Left lung (tissue), 14 donors: ENCODE measurements at places on chromosomes 5 and 9.

DNA sequence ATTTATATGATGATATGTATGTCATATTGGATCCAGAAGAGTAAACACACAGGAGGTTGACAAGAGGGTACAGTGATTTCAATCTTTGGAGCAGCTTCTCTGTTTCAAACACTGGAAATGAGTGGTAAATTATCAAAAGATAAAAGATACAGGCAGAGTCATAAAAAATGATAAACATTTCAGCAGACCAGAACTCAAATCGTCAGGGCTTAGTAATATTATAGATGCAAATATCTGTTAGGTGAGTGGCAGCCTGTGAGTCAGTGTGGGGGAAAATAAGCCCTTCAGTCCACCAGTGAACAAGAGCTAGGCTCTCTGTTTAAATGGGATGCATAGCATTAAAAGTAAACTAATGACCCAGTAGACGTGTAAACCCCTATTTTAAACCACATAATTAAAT, 1378.1 kb downstream of the EFNA5 start:
- no peaks in the 10 kb centered on the region for H3K27me3 ChIP-seq
- no peak overlapping the region for H3K27ac ChIP-seq
- DNase-seq: no peak

GRCh38 chr9:116589392-116590354, 97.4 kb upstream of the TRIM32 start:
- H3K36me3 ChIP-seq: no peaks in the 10 kb centered on the region
- H3K4me3 ChIP-seq: no peak overlapping the region
- H3K4me1 ChIP-seq: no peaks in the 10 kb centered on the region
- no peaks in the 10 kb centered on the region for H3K27me3 ChIP-seq

- no peaks in the 10 kb centered on the region for H3K4me1 ChIP-seq
- H3K36me3 ChIP-seq: no peaks in the 10 kb centered on the region
- no peak overlapping the region for H3K4me3 ChIP-seq
- no peak for DNase-seq
- no peak overlapping the region for H3K27ac ChIP-seq
These were observed 17.1 kb upstream of the KIF12 start for GRCh38 chr9:114116126-114116747.

DNA sequence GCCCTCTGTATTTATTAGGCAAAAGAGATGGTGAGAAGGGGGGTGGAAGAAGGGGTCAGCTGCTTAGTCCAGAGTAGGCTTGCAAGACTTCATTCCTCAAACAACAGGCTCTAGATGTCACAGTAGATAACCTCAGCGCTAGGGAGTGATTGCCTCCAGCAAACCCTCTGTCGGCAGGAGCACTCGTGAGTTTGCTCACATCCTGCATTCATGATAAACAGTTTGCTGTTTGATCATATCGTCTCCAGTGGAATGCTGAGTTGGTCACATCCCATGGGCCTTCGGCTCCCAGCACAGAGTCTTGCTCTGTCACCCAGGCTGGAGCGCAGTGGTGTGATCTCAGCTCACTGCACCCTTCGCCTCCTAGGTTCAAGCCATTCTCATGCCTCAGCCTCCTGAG, 3.6 kb downstream of the TTC23L start:
- H3K4me1 ChIP-seq: no peaks in the 10 kb centered on the region
- no peaks in the 10 kb centered on the region for H3K27me3 ChIP-seq
- no peak for DNase-seq
- H3K36me3 ChIP-seq: no peaks in the 10 kb centered on the region
- no peak overlapping the region for H3K4me3 ChIP-seq
- H3K27ac ChIP-seq: no peak overlapping the region

DNA sequence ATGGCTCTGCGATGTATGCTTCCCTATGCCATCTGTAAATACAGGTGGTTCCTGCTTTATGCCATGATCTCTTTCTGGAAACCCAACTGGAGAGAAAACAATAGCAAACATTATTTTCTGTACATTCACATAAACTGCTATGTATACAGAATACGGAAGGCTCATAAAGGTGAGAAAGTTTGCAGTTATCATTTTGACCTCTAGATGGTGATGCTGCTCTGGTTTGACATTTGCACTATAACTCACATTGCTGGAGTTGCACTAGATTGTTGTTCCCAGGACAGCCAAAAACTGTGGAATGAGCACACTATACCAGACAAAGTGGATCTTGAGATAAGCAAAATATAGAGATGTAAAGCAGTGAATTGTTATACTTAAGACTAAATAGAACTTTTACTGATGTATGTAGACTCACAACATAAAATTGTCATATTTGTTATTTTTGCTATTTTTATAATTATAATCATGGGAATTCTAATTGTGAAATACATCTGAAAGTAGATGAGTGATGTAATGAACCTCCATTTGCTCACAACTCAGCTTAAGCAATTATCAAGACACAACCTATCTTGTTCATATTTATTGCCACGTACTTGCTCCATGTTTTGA, 246.5 kb downstream of the PTPRD start:
- no peak overlapping the region for H3K4me3 ChIP-seq
- peak; percentile 37 for DNase-seq
- no peaks in the 10 kb centered on the region for H3K27me3 ChIP-seq
- no peak overlapping the region for H3K27ac ChIP-seq

- no peaks in the 10 kb centered on the region for H3K27me3 ChIP-seq
- H3K4me3 ChIP-seq: no peak overlapping the region
- no peaks in the 10 kb centered on the region for H3K36me3 ChIP-seq
- DNase-seq: no peak
- no peak overlapping the region for H3K27ac ChIP-seq
These were observed 387.9 kb downstream of the DEPDC1B start for GRCh38 chr5:60312098-60312497.

DNA sequence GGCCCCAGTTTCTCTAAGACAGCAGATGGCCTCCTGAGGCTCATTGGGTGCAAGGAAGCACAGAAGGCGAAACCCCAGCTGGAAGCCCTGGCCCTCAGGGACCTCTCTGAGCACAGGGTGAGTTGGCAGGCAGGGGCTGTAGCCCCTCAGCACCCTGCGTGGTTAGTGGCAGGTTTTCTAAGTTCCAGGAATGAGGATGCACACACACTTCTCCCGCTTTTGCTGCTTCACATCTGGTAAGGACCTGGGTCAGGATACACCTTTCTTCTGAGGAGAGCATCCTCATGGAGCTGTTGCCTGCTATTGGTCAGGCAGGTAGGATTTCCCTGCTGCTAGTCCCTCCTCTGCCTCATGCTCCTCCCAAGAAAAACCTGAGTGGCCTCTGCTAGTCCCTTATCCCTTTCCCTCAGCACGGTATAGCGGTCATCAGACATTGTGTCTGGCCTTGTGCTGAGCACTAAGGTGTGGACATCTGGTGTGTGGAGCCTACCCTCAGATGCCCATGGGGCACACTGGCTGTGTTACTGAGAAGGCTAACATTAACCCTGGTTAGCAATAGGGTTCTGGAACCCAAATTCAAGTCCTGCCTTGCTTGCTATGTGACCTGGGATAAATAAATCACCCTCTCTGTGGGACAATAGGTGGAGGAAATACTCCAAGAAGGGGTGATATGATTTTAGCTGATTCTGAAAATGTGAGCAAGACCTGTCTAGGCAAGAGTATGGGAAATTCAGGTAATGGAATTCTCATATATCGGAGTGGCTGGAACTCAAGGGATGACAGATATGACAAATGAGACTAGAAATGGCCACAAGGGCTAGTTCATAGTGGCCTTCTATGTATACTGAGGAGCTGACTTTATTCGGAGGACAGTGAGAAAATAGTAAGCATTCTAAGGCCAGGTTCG, 1.6 kb downstream of the SLC22A4 start:
- no peak for DNase-seq
- no peaks in the 10 kb centered on the region for H3K36me3 ChIP-seq
- no peaks in the 10 kb centered on the region for H3K27me3 ChIP-seq
- H3K4me3 ChIP-seq: peak overlapping the region; percentile 78
- peaks cover 57% of the 10 kb centered on the region for H3K4me1 ChIP-seq

- H3K27me3 ChIP-seq: no peaks in the 10 kb centered on the region
- H3K27ac ChIP-seq: peak within 1 kb of the TSS; percentile 87
- peak within 1 kb of the TSS; percentile 68 for H3K4me3 ChIP-seq
- H3K4me1 ChIP-seq: peaks cover 19% of the 10 kb centered on the region
- H3K36me3 ChIP-seq: no peaks in the 10 kb centered on the region
- DNase-seq: no peak
These were observed at the start of gene TPM2 for GRCh38 chr9:35689542-35690293. Gene TPM2 (minus strand): TSS chr9:35689925. CDS start chr9:35689817, 108 bp downstream.

DNA sequence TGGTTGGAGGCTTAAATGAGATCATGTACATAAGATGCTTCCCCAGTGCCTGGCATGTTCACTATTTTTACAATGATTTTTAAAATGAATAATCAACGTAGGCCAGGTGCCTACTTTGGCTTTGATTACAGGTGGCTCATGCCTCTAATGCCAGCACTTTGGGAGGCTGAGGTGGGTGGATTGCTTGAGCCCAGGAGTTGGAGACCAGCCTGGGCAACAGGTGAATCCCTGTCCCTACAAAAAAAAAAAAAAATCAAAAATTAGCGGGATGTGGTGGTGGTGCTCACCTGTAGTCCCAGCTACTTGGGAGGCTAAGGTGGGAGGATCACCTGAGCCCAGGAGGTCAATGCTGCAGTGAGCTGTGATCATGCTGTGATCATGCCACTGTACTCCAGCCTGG, 9.2 kb downstream of the PCDH12 start:
- no peak for DNase-seq
- no peaks in the 10 kb centered on the region for H3K36me3 ChIP-seq
- H3K4me3 ChIP-seq: no peak overlapping the region
- H3K4me1 ChIP-seq: peaks cover 11% of the 10 kb centered on the region

GRCh38 chr9:3809724-3810123, 283.9 kb upstream of the RFX3 start:
- no peak for DNase-seq
- no peaks in the 10 kb centered on the region for H3K4me1 ChIP-seq
- H3K27me3 ChIP-seq: no peaks in the 10 kb centered on the region
- no peak overlapping the region for H3K27ac ChIP-seq
- no peaks in the 10 kb centered on the region for H3K36me3 ChIP-seq
- no peak overlapping the region for H3K4me3 ChIP-seq

- H3K4me1 ChIP-seq: no peaks in the 10 kb centered on the region
- H3K4me3 ChIP-seq: no peak overlapping the region
- DNase-seq: no peak
- no peak overlapping the region for H3K27ac ChIP-seq
These were observed 9.5 kb downstream of the ISL1 start for GRCh38 chr5:51392689-51393199.

GRCh38 chr5:80703747-80704146, 49.0 kb upstream of the DHFR start:
- no peak overlapping the region for H3K27ac ChIP-seq
- H3K36me3 ChIP-seq: no peaks in the 10 kb centered on the region
- H3K4me1 ChIP-seq: no peaks in the 10 kb centered on the region
- H3K27me3 ChIP-seq: no peaks in the 10 kb centered on the region
- H3K4me3 ChIP-seq: no peak overlapping the region

- H3K36me3 ChIP-seq: no peaks in the 10 kb centered on the region
- H3K4me3 ChIP-seq: no peak overlapping the region
- no peaks in the 10 kb centered on the region for H3K4me1 ChIP-seq
- no peak overlapping the region for H3K27ac ChIP-seq
- H3K27me3 ChIP-seq: no peaks in the 10 kb centered on the region
These were observed 22.4 kb upstream of the SLC6A3 start for GRCh38 chr5:1467341-1468246.

GRCh38 chr9:109830545-109830944, 50.5 kb downstream of the PALM2AKAP2 start:
- DNase-seq: no peak
- no peaks in the 10 kb centered on the region for H3K4me1 ChIP-seq
- no peak overlapping the region for H3K27ac ChIP-seq
- H3K27me3 ChIP-seq: no peaks in the 10 kb centered on the region
- no peaks in the 10 kb centered on the region for H3K36me3 ChIP-seq
- H3K4me3 ChIP-seq: no peak overlapping the region

- no peak overlapping the region for H3K27ac ChIP-seq
- no peak overlapping the region for H3K4me3 ChIP-seq
- H3K36me3 ChIP-seq: no peaks in the 10 kb centered on the region
- no peaks in the 10 kb centered on the region for H3K4me1 ChIP-seq
- DNase-seq: no peak
These were observed 344.1 kb downstream of the PLK2 start for GRCh38 chr5:58115811-58116210.

DNA sequence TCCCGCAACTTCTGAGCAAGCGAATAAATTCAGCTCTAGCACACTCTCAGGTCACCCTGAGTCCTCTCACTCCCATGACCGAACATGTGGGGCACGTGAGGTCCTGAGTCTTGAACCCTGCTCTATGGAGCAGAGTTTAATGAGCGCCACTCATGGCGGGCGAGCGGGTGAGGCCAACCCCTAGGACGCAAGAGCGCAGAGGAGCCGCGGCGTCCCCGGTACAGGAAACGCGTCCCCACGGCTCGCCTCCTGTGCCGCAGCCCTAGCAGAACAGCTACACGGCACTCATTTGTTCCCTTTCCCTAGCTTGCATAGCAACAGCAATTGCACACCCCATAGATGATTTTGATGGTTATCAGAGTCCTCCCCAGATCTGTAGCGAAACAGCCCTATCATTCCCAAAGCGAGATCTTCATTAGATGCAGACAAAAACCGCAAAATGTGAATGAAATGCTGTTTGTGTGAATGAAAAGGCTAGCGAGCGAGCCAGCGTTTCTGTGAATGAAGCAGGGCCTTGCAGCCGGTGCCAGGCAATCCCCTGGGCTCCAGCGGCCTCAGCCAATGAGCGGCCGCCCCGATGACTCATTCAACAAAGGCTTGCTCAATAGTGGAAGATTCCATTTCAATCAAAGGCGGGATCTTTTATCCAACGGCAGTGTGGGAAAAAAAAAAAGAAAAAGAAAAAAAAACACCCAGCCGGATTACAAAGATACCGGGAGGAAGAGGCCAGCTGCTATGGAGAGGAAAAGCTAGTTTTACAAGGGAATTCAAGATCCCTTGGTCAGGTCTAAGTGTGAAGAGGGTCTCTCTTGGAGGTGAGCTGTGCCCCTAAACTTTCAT, 1.5 kb upstream of the SHC3 start:
- H3K27me3 ChIP-seq: peaks cover 62% of the 10 kb centered on the region
- no peaks in the 10 kb centered on the region for H3K36me3 ChIP-seq
- DNase-seq: peak; percentile 90
- H3K4me3 ChIP-seq: peak overlapping the region; percentile 15

DNA sequence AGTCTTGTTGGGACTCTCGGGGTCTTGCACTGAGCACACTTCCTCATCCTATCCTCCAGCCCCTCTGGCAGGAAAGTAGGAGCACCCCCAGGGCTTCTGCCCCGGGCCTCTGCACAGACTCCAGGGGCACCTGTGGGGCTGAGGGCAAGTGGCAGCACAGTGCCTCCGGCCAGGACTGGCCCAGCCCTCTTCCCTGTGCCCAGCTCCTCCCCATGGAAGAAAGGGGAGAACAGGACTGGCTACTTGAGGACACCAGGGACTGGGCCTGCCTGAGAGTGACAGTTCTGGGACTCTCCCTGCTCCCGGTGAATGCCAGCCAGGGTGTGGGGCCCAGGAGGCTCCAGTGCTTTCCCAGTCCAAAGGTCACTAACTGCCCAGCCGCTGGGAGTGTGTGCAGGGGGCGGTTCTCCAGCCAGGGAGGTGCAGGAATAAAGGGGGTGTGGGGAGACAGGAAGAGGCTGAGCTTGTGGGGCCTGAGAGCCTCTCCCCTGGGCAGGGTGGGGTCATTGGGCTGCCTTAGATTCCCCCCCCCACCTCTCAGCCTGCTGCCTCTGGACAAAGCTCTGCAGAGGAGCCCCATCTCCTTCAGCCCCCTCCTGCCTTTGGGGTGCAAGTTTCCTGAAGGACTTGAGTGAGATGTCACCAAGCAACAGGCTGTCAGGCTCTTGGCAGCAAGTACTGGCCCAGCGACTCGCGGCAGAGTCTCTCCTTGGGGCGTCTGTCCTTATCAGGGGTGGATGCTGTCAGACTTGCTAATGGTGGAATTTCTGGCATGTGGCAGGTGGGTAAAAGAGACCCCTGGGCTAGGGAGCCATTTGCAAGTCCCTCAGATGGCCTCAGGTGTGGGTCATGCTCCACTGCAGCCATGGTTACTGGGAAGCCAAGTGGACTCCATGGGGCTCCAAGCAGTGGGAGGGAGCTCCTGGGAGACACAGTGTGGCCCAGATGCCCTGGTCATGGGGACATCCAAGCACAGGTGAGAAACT, 19.1 kb upstream of the JADE2 start:
- no peaks in the 10 kb centered on the region for H3K36me3 ChIP-seq
- peak overlapping the region; percentile 48 for H3K27ac ChIP-seq
- H3K27me3 ChIP-seq: no peaks in the 10 kb centered on the region
